ENCODE measurements at places on chromosomes 11 and 22. TPM values are rescaled to one million over a fixed set of nuclear protein-coding genes. Genes with fewer than 3 reads are reported as not detected.

GRCh38 chr11:98194611-98195010 is 826.1 kb upstream of the CNTN5 start:
- no peaks in the 10 kb centered on the region for H3K36me3 ChIP-seq
- no peak for DNase-seq
- H3K4me3 ChIP-seq = no peak overlapping the region
- H3K27me3 ChIP-seq = no peaks in the 10 kb centered on the region
- no peaks in the 10 kb centered on the region for H3K4me1 ChIP-seq
- H3K27ac ChIP-seq = no peak overlapping the region

DNA sequence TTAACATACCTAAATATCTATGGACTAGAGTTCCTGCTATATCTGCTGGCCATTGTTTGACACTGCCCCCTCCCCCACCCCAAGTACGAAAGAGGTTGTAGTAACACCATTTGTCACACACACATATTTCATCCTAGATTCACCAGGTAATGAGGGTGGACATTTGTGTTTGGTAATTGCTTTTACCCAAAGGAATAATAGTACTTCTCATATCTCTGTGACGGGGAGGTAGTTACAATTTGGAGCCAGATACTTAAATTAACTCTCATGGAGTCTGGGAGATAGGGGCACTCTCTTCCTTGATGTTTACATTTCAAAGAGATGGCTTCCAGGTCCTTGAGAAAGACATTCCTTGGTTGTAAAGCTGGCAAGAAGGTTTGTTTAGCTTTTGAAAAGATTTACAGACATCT is 38.7 kb downstream of the REXO2 start:
- H3K27ac ChIP-seq = no peak overlapping the region
- no peaks in the 10 kb centered on the region for H3K27me3 ChIP-seq
- H3K36me3 ChIP-seq = no peaks in the 10 kb centered on the region
- H3K4me1 ChIP-seq = no peaks in the 10 kb centered on the region

- no peaks in the 10 kb centered on the region for H3K27me3 ChIP-seq
- no peaks in the 10 kb centered on the region for H3K4me1 ChIP-seq
- H3K27ac ChIP-seq = no peak overlapping the region
- no peaks in the 10 kb centered on the region for H3K36me3 ChIP-seq
- no peak for DNase-seq
Measured at GRCh38 chr11:58977470-58977869, 38.2 kb downstream of the GLYATL1 start.

DNA sequence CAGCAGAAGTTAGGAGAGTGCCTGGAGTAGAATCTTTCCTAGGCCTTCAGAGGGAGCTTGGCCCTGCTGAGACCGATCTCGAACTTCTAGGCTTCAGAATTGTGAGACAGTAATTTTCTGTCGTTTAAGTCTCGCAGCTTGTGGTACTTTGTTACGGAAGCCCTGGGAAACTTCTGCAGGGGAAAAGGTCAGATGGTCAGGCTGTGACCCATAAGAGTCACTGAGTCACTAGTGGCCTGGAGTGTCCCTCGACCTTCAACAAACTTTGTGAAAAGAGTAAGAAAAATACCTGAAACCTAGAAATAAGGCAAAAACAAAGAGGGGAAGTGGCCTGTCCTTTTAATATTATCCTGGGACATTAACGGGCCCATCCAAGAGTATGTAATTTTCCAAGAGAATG is 34.6 kb downstream of the CSNK2A3 start:
- no peaks in the 10 kb centered on the region for H3K36me3 ChIP-seq
- H3K4me1 ChIP-seq = no peaks in the 10 kb centered on the region
- no peak overlapping the region for H3K4me3 ChIP-seq

- no peak overlapping the region for H3K4me3 ChIP-seq
- no peaks in the 10 kb centered on the region for H3K27me3 ChIP-seq
- H3K36me3 ChIP-seq = no peaks in the 10 kb centered on the region
- no peaks in the 10 kb centered on the region for H3K4me1 ChIP-seq
- DNase-seq = no peak
Measured at GRCh38 chr11:129943036-129943435, 47.7 kb upstream of the NFRKB start.

SULT4A1 gene
- not detected for total RNA-seq

All from uterus (tissue), 4 donors.